ENCODE measurements at places on chromosomes 12 and 14. TPM values are rescaled to one million over a fixed set of nuclear protein-coding genes. Genes with fewer than 3 reads are reported as not detected.

Gene CD4
- not detected for total RNA-seq

GRCh38 chr14:28116716-28117115 lies 649.9 kb upstream of the FOXG1 start:
- no peak for DNase-seq

Gene SPIC
- total RNA-seq, result not detected

Gene SLC5A8
- total RNA-seq, result not detected

DNA sequence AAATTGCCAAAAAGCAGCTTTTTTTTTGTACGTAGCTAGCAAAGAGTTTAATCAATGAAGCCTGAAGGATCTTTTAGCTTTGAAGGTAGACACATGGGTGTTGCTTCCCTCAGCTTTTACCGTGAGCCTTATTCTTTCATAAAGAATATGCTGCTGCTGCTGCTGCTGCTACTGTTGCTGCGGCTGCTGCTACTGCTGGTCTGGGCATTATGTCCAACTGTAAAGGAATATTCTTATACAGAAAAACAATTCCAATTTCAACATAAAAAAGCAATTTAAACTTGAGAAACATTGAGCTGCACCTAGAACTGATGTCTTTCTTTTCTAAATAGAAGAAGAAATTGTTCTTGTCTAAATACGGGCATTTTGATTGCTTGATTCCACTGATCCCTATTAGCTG lies 38.9 kb upstream of the PPP1R12A start:
- DNase-seq, result no peak

Gene PMCH
- total RNA-seq, result 0.27 TPM

DNA sequence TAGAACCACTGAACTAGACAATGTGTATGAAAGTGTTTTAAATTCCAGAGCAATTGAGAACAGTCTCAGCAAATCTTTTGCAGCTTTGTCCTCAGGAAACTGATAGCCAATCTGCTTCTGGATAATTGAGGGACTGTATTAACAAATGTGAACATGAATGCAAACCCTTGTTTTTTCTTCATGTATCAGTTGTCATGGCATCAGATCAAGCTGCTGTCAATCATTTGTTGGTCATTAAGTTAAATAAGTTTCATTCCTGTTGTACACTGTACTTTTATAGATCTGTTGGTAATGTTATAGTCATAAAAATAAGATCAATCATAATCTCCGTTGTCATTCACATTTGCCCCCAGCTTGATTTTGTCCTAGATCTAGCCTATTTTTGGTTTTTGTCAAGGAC lies 65.5 kb upstream of the RFX4 start:
- no peak for DNase-seq

DNA sequence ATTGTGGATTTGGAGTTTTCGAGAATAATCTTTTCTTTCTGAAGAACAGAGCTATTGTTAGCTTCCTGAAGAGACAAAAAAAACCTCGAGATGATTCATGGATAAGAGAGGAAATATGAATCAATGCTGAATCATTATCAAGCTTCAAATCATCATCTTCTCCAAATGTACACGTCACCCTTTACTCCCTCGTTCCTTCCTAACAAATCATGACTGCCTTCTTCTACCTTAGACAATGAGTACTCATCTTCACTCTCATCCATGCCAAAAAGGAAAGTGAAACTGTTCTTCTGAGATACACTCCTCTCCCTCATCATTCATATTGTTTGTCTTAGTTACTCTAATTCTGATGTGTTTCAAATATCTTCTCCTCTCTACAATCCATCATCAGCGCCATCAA lies 1115.8 kb upstream of the ATXN7L3B start:
- no peak for DNase-seq

DNA sequence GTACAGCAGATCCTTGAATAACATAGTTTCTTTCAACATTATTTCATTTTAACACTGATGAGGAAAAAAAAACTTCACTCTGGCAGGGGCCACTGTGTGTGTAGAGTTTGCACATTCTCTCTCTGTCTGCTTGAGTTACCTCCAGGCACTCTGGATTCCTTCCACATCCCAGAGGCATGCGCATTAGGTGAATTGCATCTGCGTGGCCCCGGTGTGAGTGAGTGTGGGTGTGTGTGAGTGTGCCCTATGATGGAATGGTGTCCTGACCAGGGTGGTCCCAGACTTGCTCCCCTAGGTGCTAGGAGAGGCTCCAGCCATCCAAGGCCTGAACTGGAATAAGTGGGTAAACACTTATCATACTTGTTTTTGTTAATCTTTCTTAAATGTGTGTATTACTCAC lies 90.6 kb upstream of the LRIG3 start:
- DNase-seq, result no peak

Gene REP15
- 3.5 TPM for total RNA-seq

Gene SMOC1
- total RNA-seq, result 0.25 TPM

DNA sequence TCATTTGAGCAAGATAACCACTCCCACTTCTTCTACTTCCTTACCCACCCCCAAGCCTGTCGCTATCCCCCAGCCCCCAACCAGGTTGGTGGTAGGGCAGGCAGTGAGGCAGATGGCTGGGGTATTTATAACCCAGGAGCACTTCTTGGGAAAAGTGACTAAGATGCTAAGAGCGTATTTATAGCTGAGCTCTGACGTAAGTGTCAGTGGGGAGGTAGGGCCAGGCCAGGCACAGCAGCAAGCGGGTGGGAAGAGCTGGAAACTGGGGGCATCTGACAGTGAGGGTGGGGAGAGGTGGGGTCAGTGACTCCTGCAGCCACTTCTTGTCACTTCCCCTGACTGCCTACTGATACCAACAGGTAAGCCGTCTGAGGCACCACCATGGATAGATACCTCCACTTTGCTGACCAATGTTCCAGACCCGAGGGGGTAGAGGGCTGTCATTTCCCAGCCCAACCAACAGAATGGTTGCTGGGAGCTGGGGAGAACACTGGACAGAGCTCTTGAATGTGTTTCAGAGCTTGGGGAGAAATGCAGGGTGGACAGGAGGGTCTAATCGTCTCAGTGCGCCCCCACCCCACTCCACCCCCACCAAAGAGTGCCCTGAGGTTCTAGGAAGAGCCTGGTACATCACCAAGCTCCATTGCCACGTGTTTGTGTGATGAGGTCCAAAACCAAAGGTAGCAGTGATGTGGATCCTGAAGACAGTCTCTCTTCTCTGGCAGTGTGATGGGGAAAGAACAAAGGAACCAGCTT lies 2.7 kb upstream of the INHBE start:
- peak; percentile 86 for DNase-seq

- DNase-seq, result no peak
These were observed 70.7 kb downstream of the SRRM4 start for GRCh38 chr12:119052001-119052400.

GRCh38 chr12:68342966-68343365 lies 10.8 kb upstream of the MDM1 start:
- no peak for DNase-seq

- no peak for DNase-seq
These were observed 11.4 kb upstream of the CYP46A1 start for GRCh38 chr14:99672506-99673304.

GRCh38 chr14:31128601-31129526 lies 78.7 kb downstream of the HECTD1 start:
- DNase-seq, result no peak

DNA sequence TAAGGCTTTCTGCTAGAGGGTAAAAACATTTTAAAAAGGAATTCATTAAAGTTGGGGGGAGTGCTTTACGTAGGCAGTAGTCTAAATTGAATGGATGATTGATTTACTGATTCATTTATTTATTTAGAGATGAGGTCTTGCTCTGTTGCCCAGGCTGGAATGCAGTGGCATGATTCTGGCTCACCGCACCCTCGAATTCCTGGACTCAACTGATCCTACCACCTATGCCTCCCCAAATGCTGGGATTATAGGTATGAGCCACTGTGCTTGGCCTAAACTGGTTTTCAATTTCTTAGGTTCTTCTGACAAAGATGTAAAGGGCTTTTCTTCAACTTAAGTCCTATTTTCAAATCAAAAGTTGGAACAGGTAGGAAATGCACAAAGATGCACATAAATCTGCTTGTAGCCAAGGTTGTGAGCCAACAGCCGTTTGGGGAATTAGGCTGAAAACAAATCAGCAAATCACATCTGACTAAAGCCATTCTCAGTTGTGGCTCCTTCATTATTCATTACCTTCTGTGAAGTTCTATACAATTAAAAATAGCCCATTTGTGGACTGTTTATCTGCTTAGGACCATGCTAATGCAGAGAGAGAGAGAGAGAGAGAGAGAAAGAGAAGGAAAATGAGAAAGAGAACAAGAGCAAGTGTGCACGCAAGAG lies 218.0 kb downstream of the PPM1H start:
- DNase-seq, result no peak

GRCh38 chr12:65962921-65963861 lies 138.9 kb downstream of the HMGA2 start:
- DNase-seq, result no peak

DNA sequence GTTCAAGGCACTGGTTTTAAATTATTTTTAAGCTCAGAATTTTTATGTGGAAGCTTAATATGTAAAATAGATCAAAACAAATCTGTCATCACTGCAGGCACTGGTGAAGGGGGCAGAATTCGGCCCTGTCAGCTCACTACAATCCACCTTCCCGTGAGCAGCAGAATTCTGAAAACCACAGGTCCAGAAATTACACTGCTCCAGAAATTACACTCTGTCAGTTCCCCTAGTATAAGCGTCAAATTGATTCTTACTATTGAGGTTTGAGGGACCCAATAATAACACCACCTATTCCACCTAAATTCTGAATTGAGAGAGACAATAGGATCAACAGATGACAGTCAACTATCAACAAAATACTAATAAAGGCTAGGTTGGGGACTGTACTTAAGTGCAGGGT lies 245.5 kb downstream of the PHLDA1 start:
- no peak for DNase-seq

Gene HOXC6
- total RNA-seq, result 0.09 TPM

DNA sequence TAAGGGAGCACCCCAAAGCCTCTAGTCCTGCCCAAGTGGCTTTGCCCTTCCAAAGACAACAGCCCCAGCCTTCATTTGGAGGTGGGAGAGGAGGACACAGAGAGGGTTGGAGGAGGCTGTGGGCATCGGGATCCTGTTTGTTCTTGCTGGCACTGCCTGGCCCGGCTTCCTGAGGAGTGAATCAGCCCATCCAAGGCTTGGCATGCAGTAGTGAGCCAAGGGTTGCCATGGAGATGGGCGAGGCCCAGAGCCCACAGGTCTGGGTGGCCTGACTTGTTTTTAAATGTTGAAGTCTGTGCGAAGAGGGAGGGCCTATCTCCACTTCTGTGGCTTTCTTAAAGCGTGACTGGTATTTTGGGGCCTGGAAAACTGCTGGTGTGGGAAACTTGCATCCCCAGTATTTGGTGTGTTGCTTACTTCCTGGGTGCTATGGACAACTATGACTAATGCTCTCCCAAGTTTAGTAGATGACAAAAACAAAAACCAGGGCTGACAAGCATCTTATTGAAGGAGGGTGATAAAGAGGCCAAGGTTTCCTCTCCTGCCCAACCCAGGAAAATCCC lies 15.8 kb downstream of the CD9 start:
- peak; percentile 83 for DNase-seq

Gene WNT1
- not detected for total RNA-seq

- DNase-seq, result no peak
These were observed 218.1 kb upstream of the SRRM4 start for GRCh38 chr12:118763234-118763633.

Gene SMCO3
- total RNA-seq, result not detected

DNA sequence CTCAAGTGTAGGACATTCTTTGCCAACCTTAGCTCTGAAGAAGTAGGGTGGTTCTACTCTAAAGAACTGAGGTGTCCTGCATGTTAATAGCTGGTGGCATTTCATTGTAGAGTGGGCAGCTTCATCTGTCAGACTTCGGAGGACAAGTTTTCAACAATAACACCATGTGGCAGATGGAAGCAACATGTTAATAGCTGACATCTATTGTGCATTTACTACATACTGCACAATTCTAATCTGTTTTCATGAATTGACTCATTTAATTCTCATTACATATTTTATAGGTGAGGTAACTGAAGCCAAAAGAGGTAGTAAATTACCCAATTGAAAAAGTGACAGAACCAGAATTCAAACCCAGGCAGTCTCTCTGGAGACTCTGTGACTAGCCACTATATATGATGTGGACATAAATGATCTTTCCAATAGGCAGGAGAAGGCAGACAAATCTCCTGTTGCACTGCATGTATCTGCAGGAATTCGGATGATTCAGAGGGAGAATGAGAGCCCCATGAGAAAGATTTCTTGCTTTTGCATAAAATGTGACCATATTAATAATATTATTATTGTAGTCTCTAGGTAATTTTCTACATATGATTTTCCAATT lies 137.2 kb upstream of the E2F7 start:
- DNase-seq, result peak; percentile 18
